ENCODE measurements at places on chromosomes 6 and 20. TPM values are rescaled to one million over a fixed set of nuclear protein-coding genes. Genes with fewer than 3 reads are reported as not detected.

Gene SH3BGRL2
- 38.3 TPM for total RNA-seq

- no peak for DNase-seq
Observed at GRCh38 chr20:52294106-52294628, 102.6 kb upstream of the ZFP64 start.

DNA sequence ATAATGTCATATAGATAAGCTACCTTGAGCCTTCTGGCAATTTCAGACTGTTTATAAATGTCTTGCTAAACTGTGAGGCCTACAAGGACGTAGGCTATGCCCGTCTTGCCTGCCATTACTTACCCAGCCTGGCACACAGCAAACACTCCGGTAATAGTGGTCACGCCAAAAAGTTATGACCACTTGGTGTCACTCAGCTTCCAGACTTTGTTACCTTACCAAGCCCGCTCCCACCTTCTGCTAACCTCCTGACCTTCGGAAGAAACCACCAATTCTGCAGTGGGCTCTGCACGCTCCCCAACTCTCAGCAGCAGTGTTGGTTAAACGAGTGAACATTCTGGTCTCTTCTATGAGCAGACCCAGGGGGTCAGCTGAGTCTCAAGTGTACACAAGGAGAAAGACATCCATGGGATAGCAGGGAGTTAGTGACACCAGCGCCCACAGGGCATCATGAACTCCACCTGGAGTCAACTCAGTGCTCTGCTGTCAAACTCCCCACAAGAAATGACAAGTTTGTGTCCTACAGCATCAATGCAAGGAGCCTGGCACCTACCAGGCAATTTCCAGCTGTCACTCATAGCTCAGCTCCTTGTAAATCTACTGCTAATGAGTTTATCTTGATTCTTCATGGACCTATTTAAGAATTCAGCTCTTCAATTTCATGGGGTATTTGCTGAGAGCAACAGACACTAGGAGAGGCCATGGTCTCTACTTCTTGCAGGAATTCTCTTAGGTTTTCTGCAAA, 119.9 kb downstream of the TTLL2 start:
- DNase-seq = no peak

DNA sequence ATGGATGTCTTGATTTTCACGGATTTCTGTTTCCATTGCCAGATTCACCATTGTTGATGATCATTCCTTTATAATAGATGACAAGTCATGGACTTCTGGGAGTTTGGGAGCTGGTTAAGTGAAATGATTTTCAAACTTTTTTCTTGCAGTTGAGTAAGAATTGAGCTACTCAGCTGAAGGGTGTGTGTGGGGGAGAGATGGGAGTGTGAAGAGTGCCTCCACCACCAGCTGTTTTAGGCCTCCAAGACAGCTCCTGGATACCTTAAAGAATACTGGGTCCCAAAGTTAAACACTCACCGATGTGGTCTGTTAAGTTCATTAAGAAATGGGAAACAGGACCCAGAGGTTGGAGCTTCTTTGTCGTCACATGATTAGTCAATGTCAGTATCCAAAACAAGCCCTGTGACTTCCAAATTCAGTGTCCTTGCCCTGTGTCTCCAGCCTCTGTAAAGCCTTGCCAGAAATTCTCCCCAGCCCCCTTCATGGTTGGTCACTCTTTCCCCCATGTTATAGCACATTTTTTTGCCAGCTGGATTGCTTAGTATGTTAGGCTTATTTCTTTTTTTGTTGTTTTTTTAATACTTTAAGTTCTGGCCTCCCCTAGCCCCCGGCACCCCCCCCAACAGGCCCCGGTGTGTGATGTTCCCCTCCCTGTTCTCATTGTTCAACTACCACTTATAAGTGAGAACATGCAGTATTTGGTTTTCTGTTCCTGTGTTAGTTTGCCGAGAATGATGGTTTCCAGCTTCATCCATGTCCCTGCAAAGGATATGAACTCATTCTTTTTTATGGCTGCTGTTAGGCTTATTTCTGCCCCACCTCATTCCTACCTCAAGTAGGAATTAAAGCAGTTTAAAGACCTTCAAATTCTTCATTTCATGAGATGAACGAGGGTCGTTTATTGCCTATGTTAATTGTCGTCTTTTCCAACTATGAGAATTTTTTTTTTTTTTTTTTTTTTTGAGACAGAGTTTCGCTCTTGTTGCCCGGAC, 26.9 kb downstream of the BICRAL start:
- DNase-seq = no peak

DNA sequence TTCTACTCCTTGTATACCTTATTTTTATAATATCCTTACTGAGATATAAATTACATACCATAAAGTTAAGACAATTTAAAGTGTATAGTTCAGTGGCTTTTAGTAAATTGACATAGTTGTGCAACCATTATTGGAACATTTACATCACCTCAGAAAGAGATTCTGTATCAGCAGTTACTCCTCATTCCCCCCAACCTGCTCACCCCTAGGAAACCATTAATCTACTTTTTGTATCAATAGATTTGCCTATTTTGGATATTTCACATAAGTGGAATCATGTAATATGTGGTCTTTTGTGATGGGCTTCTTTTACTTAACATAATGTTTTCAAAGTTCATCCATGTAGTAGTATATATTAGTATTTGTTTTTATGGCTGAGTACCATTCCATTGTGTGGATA, 51.3 kb downstream of the CDC5L start:
- DNase-seq = no peak

Gene DUSP15
- total RNA-seq = 2.5 TPM

Gene SLC22A7
- not detected for total RNA-seq

DNA sequence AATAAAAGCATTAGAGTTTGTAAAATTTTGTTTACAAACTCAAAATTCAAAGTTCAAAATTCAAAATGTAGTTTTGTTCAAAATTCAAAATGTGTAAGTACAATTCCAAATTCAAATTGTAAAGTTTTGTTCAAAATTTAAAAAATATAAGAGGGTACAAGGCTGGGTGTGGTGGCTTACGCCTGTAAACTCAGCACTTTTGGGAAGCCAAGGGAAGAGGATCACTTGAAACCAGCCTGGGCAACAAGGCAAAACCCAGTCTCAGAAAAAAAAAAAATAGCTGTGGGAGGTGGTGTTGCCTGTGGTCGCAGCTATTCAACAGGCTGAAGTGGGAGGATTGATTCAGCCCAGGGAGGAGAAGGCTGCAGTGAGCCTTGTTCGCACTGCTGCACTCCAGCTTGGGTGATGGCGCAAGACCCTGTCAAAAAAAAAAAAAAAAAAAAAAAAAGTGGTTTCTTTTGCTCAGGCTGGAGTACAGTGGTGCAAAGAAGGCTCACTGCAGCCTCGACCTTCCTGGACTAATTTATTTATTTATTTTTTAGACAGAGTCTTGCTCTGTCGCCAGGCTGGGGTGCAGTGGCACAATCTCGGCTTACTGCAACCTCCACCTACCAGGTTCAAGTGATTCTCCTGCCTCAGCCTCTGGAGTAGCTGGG, 5.4 kb upstream of the ZBTB12 start:
- no peak for DNase-seq

- no peak for DNase-seq
Observed at GRCh38 chr6:25217829-25218228, 61.3 kb upstream of the CARMIL1 start.

DNA sequence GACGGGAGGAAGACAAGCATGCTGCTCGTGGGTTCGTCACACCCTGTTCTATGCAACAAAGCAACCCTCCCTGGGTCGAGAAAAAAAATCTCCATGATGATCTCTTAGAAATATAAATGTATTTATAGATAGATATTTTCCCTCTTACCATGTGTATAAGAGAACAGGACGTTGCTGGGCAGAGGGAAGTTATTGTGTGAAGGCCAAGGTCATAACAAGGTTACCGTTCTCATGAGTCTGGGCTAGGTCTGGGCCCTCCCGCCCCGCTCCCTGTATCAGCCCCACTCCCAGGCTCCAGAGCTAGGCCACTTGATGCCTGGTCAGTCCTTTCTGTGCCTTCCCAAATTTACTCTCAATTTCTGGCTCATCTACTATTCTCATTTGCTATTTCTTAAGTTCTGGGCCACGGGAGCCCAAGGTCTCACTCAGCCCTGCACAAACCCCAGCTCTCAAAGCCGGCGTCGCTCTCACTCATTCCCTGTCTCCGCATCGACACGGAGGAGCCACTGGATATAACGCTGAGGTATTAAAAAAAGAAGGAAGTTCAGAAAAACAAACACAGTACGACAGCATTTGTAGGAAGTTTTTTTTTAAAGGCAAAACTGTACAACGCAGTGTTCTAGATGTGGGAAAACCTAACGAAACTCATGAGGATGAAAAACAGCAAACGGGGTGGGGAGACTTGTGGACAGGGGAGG, 96.8 kb downstream of the PSMG4 start:
- no peak for DNase-seq

DNA sequence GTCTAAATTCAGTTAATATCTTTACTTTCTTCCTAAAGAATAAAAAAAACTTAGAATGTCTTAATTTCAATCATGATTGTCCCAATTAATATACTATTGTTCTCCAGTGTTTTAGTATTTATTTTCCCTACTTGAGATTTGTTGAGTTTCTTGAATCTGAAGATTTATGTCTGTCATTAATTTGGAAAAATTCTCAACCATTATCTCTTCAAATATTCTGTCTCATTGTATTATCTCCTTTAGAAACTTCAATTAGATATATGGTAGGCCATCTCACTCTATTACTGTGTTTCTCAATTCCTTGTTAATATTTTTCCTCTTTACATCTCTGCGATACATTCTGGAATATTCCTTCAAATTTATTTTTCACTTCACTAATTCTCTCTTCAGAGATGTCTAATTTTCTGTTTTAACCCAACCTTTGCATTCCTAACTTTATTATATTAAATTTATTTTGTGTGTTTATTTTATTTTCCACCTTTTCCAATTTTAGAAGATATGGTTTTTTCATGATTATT, 268.6 kb downstream of the QKI start:
- no peak for DNase-seq

DNA sequence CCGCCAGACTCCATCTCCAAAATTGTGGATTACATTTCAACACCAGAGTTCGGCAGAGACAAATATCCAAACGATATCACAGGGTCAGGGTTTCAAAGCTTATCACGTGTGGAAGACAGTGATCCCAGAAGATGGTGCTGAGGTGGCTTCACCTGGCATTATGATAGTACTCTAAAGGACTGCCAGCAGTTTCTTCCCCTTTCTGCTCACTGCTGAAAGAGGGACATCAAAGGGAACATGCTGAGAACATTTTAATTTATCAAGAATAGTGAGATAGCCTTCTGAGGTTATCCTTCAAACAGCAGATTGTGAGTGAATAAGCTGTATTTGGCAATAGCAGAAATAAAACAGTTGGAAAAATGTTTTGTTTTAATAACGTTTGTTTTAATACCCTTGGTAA, 79.7 kb downstream of the FIG4 start:
- no peak for DNase-seq

GRCh38 chr6:53728570-53729194, 63.1 kb upstream of the KLHL31 start:
- no peak for DNase-seq

DNA sequence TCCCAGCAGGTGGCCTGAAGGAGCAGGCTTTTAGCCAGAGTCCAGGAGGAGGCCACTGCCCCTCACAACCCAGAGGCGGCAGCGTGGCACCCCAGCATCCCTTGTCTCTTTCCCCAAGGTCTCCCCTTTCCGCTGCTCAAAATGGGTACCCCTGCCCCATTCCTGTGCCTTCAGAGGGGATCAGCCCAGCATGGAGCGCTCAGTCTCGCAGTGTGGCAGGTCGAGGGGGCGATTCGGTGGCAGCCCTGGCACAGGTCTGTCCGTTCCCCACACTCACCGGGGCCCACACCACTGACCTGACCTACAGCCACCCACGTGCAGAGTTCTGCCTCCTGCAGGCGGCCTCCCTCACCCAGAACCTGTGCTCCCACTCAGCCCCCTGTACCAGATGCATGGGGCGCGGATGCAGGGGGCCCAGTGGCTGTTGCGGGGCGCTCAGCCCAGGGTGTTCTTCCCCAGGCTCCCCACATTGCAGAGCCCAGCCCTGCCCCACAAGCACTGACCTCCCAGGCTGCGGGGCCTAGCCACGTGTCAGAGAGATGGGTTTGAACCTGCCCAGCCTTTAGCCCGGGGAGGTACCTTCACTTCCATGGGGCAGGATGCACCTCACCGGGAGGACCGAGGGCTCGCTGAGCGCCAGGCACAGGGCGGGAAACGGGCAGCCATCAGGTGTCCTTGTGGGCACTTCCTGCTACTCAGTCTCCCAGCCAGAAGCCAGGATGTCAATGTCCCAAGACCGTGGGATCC, 41.8 kb downstream of the DSTN start:
- DNase-seq = peak; percentile 87

- DNase-seq = peak; percentile 18
Observed at GRCh38 chr20:40930561-40930960, 98.1 kb upstream of the TOP1 start.

DNA sequence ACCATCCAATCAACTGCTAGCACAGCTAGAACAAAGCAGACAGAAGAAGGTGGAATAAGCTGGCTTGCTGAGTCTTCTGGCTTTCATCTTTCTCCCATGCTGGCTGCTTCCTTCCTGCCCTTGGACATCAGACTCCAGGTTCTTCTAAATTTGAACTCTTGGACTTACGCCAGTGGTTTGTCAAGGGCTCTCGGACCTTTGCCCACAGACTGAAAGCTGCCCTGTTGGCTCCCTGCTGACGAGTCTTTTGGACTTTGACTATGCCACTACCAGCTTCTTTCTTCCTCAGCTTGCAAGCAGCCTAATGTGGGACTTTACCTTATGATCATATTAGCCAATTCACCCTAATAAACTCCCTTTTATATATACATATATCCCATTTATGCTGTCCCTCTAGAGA, 164.1 kb upstream of the GJE1 start:
- DNase-seq = no peak

- no peak for DNase-seq
Observed at GRCh38 chr6:54216336-54216735, 91.9 kb upstream of the TINAG start.

Gene CASS4
- total RNA-seq = 0.74 TPM

DNA sequence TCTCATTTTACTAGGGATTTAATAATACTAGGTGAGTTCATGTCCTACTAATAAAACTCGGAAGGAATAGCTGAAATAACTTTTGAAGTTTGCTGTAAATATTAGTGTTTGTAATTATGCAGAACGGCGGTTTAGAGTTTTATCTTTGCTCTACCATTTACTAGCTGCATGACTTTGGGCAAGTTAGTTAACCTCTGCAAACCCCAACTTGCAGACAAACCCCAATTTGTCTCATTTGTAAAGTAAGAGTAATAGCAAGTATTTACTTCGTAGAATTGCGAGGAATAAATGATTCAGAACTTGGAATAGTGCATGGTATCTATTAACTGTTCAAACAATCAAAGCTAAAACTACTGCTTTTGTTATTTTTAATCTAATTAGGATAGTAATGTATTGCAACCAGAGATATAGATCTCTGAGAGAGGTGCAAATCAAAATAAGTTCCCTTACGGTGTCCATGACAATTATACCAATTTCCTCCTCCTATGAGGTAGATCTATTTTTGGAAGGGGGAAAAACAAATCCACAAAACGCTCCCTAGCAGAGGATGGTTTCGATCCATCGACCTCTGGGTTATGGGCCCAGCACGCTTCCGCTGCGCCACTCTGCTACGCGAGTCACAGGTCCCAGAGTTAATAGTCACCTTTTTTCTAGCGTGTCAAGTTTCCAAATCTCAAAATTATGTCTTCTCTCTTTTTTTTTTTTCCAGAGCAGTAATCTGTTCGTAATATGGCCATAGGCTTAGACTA, 35.1 kb upstream of the BTN3A2 start:
- DNase-seq = no peak

Data from vagina (tissue), 2 donors.